ENCODE measurements at places on chromosomes 1 and 21. TPM values are rescaled to one million over a fixed set of nuclear protein-coding genes. Genes with fewer than 3 reads are reported as not detected.
A peak's percentile ranks its signal among the peaks of the same experiment; 100 is the strongest.

DNA sequence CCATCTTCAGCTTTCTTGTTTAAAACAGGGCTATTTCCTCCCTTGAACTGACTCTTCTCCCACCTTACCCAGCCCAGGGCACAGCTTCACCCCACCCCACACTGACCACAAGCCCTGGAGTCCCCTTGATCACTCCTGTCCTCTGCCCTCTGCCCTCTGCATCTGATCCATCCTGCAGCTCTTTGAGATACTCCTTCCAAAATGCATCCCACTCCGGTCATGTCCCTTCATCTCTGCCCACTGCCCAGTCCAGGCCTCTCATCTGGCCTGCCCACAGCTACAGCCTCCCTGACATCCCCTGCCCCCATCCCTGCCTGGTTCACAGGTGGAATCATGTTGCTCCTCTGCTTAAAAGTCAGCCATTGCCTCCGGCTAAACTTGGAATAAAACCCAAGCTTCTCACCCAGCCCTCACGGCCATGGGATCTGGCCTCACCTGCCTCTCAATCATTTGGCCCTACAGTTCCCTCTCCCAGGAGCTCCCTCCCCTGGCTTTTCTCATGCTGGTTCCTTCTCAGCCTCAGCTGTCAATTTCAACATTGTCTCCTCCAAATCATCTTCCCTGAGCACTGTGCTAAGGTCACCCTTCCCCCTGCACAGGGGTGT is 202.0 kb downstream of the MATN1 start:
- no peak overlapping the region for H3K27ac ChIP-seq
- H3K36me3 ChIP-seq: no peaks in the 10 kb centered on the region
- H3K27me3 ChIP-seq: peaks cover 3% of the 10 kb centered on the region
- no peak overlapping the region for H3K4me3 ChIP-seq
- H3K4me1 ChIP-seq: peaks cover 14% of the 10 kb centered on the region

The ST6GALNAC3 gene
- 8.8 TPM for total RNA-seq

The C1orf94 gene
- not detected for total RNA-seq

DNA sequence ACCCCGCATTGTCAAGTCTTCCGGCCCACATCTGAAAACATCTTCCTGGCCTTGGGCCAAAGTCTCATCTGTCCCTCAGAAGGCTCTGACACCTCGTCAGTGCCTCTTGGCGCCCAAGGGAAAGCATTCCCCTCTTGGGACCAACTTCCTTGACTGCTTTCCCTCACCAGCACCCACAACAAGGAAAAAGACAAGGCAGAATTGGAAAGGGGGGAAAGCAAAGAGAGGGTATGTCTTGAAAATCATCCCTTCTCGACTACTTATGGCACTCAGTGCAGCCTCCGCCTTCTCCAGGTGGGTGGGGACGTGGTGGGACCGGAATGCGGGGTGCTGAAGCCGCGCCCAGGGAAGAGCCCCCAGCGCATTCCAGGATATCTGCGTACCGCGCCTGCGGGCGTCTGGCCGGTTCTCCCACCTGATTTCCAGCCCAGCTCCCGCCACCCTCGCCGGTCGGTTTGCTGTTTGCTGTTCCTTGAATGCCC is 554 bp upstream of the SLC39A1 start:
- H3K36me3 ChIP-seq: peaks cover 28% of the 10 kb centered on the region
- H3K27ac ChIP-seq: peak overlapping the region; percentile 96
- peaks cover 71% of the 10 kb centered on the region for H3K4me1 ChIP-seq
- peak overlapping the region; percentile 81 for H3K4me3 ChIP-seq
- DNase-seq: peak; percentile 73

- no peaks in the 10 kb centered on the region for H3K27me3 ChIP-seq
- DNase-seq: peak; percentile 43
- H3K4me3 ChIP-seq: no peak overlapping the region
- peaks cover 12% of the 10 kb centered on the region for H3K4me1 ChIP-seq
Measured at GRCh38 chr1:109762821-109763645, 690 bp downstream of the EPS8L3 start.

All from lower lobe of right lung (tissue), 2 donors.